ENCODE measurements at places on chromosomes 7 and 10. TPM values are rescaled to one million over a fixed set of nuclear protein-coding genes. Genes with fewer than 3 reads are reported as not detected.

GRCh38 chr7:135251496-135252391, 18.1 kb downstream of the STRA8 start:
- DNase-seq: no peak

- no peak for DNase-seq
These were observed 4.9 kb downstream of the OPN4 start for GRCh38 chr10:86659161-86659691.

DNA sequence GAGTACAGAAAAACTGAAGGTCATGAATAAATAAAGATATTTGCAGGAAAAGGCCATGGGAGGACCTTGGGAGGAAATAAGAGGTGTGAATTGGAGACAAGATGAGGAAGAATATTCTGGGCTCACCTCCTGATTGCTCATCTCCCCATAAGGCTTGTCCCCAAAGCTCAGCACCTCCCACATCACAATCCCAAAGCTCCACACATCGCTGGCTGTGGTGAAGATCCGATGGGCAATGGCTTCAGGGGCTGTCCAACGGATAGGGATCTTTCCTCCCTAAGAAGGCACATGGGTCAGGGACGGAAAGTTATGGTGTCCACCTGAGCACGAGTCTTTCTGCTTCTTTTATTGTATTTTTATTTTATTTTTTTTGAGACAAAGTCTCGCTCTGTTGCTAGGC, 12.9 kb downstream of the ZYX start:
- no peak for DNase-seq

The SERPINE1 gene
- total RNA-seq: 0.11 TPM

- DNase-seq: no peak
These were observed 106.4 kb upstream of the TCF7L2 start for GRCh38 chr10:112843623-112844022.
